ENCODE measurements at places on chromosomes 6 and 20. TPM values are rescaled to one million over a fixed set of nuclear protein-coding genes. Genes with fewer than 3 reads are reported as not detected.

DSP gene
- 108 TPM for total RNA-seq

GRCh38 chr20:46062151-46062550, 27.6 kb downstream of the NCOA5 start:
- DNase-seq: no peak

- no peak for DNase-seq
Measured at GRCh38 chr20:57702091-57702490, 7.7 kb downstream of the PMEPA1 start.

DNA sequence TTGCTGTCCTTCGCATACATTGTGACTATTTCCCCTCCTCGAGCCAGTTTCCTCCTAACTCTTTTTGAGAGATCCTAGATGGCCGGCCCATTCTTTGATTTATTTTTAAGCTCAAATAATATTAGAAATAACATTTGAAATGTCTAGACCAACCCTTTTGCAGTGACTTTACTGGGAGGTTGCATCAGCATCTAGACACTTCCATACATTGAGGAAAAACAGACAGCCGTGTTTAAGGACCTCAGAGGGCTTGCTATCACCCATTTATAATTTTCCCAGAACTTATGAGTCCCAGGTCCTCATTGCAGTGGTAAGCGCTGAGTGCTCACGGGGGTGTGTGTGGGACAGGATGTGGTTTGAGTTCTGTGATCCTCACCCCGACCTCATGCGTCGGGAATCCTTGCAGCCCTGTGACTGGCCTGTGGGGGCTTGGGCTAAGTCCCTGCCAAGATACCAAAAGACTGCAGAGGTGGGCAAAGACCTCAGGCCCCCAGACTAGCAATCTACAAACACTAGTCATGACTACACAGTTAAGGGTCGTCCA, at the start of gene GPX5:
GPX5 (plus strand) TSS at position 386 of the 544 bp plus-strand sequence; CDS start at position 519, 133 bp downstream.
- no peak for DNase-seq

BPIFB2 gene
- total RNA-seq: not detected

GRCh38 chr6:87068795-87069194, 26.1 kb downstream of the CGA start:
- DNase-seq: no peak

DNA sequence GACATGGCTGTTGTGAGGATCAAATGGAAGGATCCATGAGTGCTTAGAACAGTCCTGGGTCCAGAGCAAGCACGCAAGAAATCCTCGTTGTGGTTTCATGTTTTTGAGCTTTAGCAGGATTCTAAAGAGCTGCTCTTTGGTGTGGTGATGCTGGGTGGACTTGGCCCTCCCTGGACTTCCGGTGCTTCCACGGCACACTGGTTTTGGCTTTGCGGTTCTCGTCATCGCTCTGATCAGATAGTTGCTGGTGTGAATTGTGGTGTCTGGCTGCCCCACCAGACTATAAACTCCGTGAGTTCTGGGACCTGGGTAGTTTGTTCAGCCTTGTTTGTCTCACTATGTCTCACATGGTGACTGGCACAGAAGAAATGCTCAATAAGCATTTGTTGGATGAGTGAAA, 3.3 kb downstream of the HNF4A start:
- no peak for DNase-seq

DNA sequence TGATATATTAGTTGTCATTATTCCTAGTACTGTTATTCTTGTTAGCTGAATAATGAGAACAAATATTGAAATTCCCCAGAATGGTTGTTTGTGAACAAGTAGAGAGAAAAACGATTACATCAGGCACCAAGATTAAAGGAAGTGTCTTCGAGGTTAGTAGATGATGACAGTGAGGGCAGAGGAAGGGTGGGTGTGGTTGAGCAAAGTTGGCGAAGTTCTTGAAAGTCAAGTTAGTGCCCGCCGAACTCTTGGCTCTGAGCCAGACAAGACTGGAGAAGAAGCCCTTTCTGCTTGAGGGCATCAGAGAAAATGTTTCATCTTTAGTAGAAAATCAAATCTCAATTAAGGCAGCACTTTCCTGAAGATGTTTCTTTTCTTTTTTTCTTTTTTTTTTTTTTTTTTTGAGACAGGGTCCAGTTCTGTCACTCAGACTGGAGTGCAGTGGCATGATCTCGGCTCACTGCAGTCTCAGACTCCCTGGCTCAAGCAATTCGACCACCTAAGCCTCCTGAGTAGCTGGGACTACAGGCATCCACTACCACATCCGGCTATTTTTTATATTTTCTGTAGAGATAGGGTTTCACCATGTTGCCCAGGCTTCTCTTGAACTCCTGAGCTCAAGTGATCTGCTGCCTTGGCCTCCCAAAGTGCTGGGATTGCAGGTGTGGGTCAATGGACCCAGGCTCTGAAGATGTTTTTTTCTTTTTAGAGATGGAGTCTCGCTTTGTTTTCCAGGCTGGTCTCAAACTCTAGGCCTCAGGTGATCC, 77.1 kb downstream of the SGK1 start:
- DNase-seq: no peak

GRCh38 chr20:33923740-33924139, 70.0 kb upstream of the RALY start:
- DNase-seq: no peak

RAB44 gene
- not detected for total RNA-seq

- DNase-seq: peak; percentile 36
Measured at GRCh38 chr20:3900187-3900604, 11.0 kb downstream of the PANK2 start.

GRCh38 chr20:49590163-49591017, 22.5 kb upstream of the PTGIS start:
- no peak for DNase-seq

DNA sequence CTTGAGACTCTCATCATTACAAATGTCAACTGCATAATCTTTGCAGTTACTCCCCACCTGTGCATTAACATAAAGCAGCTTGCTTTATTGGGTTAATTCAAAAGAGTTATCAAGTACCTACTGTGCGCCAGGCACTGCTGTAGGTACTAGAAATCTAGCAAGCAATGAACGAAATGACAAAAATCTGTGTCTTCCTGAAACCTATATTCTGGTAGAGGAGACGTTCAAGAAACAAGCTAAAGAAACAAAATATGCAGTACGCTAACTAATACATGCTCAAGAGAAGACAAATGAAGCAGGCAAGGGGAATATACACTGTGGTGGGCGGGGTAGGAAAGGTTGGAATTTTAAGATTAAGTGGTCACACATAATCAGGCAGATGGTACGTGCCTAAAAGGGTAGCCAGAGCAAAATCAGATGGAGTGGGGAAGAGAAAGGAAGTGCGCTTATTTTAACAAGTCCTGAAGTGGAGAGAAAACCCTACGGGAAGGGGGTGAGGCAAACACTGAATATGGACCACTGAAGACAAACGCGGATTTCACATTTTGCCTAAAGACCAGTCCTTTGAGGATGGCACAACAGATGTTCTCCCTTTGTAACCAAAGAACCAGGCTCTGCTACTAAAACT, 1.2 kb downstream of the ELOVL2 start:
- DNase-seq: no peak

EYA2 gene
- not detected for total RNA-seq

TRIM31 gene
- not detected for total RNA-seq

CST11 gene
- total RNA-seq: not detected

DNA sequence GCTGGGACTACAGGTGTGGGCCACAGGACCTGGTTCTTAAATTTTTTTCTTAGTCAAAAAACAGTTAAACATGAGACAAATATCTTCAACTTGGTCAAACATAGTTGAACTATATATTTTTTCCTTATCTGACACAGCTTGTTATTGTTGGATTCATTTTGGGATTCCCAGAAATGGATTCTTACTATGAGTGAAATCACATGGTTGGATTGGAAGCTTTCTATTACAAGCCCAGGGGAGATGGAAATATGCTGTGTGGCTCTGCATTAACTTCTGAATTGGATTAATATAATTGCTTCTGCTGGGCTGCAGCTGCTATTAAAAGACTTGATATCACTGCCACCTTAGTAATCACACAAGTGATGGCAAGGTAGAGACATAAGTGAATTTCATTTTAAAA, 126.4 kb upstream of the DUSP22 start:
- DNase-seq: no peak

PDYN gene
- not detected for total RNA-seq

GRCh38 chr6:24455061-24455460, 34.3 kb downstream of the GPLD1 start:
- no peak for DNase-seq

- DNase-seq: no peak
Measured at GRCh38 chr20:35985806-35986205, 17.4 kb downstream of the CNBD2 start.

- DNase-seq: no peak
Measured at GRCh38 chr20:5488823-5489222, 172.1 kb upstream of the PROKR2 start.

VNN1 gene
- total RNA-seq: not detected

DNA sequence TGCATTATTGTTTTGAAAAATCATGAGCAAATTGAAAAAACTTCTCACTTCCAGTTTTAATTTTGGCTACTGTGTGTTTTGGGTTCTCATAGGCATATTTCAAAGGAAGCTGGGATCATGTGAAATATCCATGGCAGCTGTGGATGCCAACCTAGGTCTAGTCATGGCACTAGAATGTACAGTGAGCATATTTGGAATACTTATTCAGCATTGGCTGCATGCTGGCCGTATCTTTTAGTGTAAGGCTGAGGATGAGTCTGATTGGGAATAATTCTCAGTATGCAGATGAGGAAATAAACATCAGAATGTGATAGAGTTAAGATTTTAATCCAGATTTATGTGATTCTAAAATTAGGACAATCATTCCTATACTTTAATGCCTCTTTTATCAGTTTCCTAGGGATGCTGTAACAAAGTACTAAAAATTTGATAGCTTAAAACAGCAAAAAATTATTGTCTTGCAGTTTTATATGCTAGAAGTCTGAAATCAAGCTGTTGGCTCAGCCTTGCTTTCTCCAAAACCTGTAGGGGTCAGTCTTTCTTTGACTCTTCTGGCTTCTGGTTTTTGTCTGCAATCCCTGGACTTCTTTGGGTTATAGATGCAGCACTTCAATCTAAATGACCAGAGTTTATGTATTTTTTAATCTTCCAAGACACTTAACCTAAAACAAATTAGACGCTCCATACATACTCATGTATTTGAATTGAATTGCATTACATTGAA, 37.7 kb upstream of the DEFB112 start:
- DNase-seq: peak; percentile 75

KCNK16 gene
- not detected for total RNA-seq

- DNase-seq: no peak
Measured at GRCh38 chr6:24864343-24864742, 65.6 kb upstream of the ARMH2 start.

PAK5 gene
- not detected for total RNA-seq

All from GM23248 (cell line).